PC-9 (cell line): ENCODE measurements at places on chromosomes 3 and 15. TPM values are rescaled to one million over a fixed set of nuclear protein-coding genes. Genes with fewer than 3 reads are reported as not detected.
A peak's percentile ranks its signal among the peaks of the same experiment; 100 is the strongest.

GRCh38 chr15:37291920-37292319, 191.6 kb upstream of the MEIS2 start:
- no peaks in the 10 kb centered on the region for H3K36me3 ChIP-seq
- no peak overlapping the region for H3K27ac ChIP-seq
- no peak overlapping the region for H3K4me3 ChIP-seq
- H3K27me3 ChIP-seq, result no peaks in the 10 kb centered on the region
- no peak for DNase-seq

- no peak for DNase-seq
- no peaks in the 10 kb centered on the region for H3K27me3 ChIP-seq
- peaks cover 24% of the 10 kb centered on the region; the same call in 1 of the 2 replicates for H3K4me1 ChIP-seq
- H3K27ac ChIP-seq, result no peak overlapping the region
- H3K4me3 ChIP-seq, result no peak overlapping the region
These were observed 5.4 kb downstream of the GDPGP1 start for GRCh38 chr15:90239371-90239770.

MNS1 gene
- total RNA-seq, result 9.7 and 16.2 TPM in 2 replicates

CGNL1 gene
- 0.31 and 0.50 TPM in 2 replicates for total RNA-seq

MASP1 gene
- total RNA-seq, result not detected in 2 replicates

GRCh38 chr15:55290528-55291057, 980 bp upstream of the RAB27A start:
- H3K4me3 ChIP-seq, result peak overlapping the region; percentile 94; the same call in 1 of the 2 replicates
- H3K27me3 ChIP-seq, result no peaks in the 10 kb centered on the region
- H3K27ac ChIP-seq, result no peak overlapping the region
- H3K4me1 ChIP-seq, result no peaks in the 10 kb centered on the region
- DNase-seq, result peak; percentile 52
- no peaks in the 10 kb centered on the region for H3K36me3 ChIP-seq

DNA sequence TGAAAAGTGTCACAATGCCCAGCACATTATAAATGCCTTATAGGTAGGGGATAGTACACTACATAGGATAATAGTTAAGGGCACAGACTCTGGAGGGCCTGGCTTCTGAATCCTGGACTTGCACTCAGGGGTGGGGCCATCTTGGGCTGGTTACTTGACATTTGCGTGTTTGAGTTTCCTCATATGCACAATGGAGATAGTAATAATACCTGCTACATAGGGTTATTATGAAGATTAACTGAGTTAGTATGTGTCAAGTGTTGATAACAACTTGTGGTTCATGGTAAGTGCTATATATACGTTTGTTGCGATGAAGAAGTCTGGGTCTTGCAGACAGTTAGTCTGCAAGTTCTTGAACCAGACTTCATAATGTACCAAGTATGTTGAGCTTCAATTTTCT, 37.0 kb downstream of the MITF start:
- H3K4me3 ChIP-seq, result no peak overlapping the region
- no peaks in the 10 kb centered on the region for H3K27me3 ChIP-seq
- H3K36me3 ChIP-seq, result no peaks in the 10 kb centered on the region

- H3K27ac ChIP-seq, result no peak overlapping the region
- H3K4me1 ChIP-seq, result no peaks in the 10 kb centered on the region
- no peak for DNase-seq
- H3K4me3 ChIP-seq, result no peak overlapping the region
- H3K27me3 ChIP-seq, result no peaks in the 10 kb centered on the region
These were observed 156.3 kb downstream of the KBTBD8 start for GRCh38 chr3:67154429-67154828.

DNA sequence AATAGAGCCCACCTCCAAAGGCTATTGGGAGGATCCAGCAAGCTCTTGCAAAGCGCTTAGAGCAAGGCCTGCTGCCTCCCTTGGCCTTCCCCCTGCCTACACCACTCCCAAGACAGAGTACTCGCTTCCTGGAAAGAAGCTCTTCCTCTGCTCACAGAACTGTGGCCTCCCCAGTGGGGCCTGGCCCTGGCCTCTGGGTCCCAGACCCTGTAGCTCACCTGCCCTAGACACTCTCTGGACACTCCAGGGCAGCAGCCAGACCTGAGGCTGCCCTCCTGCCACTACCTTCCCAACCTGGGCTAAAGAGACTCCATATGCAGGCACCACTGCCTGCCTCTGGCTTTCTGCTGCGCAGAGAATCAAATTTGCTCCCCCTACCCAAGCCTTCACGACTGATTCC, 49.9 kb downstream of the GRIP2 start:
- no peak for DNase-seq
- H3K27ac ChIP-seq, result peak overlapping the region; percentile 72
- peaks cover 11% of the 10 kb centered on the region; the same call in 1 of the 2 replicates for H3K36me3 ChIP-seq
- H3K27me3 ChIP-seq, result no peaks in the 10 kb centered on the region
- no peak overlapping the region for H3K4me3 ChIP-seq

SV2B gene
- total RNA-seq, result not detected in 2 replicates

DNA sequence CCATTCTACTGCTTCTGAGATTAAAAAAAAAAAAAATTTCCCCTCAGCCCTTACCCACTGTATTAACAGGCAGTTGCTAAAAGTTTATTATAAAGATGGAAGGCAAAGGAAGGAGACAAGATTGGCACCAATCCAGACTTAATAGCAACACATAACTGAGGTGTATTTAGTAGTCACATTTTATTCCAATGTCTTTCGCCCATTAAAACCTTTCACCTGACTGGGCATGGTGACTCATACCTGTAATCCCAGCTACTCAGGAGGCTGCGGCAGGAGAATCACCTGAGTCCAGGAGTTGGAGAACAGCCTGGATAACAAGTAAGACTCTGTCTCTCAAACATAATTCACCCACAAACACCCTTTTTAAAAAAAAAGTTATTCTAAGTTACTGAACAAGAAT, 4.4 kb downstream of the ACAP2 start:
- no peaks in the 10 kb centered on the region for H3K27me3 ChIP-seq
- H3K4me1 ChIP-seq, result peaks cover 43% of the 10 kb centered on the region
- no peaks in the 10 kb centered on the region for H3K36me3 ChIP-seq
- peak overlapping the region; percentile 58 for H3K27ac ChIP-seq
- H3K4me3 ChIP-seq, result 0 out of 2 replicates have a peak overlapping the region, but pooled peaks have one; percentile 14

DNA sequence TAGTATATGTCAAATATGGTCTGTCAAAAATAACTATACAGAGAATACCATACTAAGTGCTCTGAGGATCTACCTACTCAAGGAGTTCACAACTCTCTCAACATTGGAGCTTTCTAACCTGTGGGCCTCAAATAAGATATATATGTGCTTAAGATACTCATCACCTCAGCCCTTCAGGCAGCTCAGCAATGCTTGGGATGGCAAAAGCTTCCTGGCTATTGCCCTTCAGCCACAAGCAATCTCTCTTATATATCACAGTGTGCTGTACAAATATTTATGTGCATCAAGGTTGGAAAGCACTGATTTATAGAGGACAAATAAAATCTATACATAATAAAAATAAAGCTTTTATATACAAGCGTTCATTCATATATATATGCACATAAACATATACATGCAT, 40.3 kb downstream of the ICE2 start:
- H3K4me1 ChIP-seq, result no peaks in the 10 kb centered on the region
- H3K4me3 ChIP-seq, result no peak overlapping the region
- H3K27ac ChIP-seq, result no peak overlapping the region
- H3K27me3 ChIP-seq, result no peaks in the 10 kb centered on the region

DNA sequence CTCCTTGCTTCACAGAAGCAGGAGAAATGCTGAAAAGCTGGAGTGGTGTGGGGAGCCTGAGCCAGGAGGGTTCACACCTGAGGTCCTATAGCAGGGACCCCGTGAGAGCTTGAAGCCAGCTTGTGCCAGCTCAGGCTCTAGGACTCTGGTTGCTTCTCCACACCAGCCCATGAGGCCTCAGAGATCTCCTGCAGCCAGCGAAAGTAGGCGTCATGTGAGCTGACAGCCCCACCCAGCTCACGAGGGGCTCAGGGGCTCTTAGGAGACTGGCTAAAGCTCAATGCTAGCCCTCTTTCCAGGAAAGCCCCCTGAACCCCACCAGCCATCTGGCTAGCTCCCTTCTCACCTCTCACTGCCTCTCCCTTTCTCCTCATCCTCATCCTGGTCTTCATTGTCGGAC, 16.9 kb upstream of the CPEB1 start:
- H3K36me3 ChIP-seq, result no peaks in the 10 kb centered on the region
- DNase-seq, result no peak
- peaks cover 47% of the 10 kb centered on the region for H3K27me3 ChIP-seq

GRCh38 chr3:16770792-16771191, 114.0 kb upstream of the PLCL2 start:
- no peaks in the 10 kb centered on the region for H3K36me3 ChIP-seq
- no peaks in the 10 kb centered on the region for H3K27me3 ChIP-seq
- peaks cover 26% of the 10 kb centered on the region for H3K4me1 ChIP-seq
- DNase-seq, result no peak
- H3K27ac ChIP-seq, result no peak overlapping the region
- H3K4me3 ChIP-seq, result no peak overlapping the region

GRCh38 chr3:21795152-21795837, 44.3 kb upstream of the ZNF385D start:
- H3K36me3 ChIP-seq, result no peaks in the 10 kb centered on the region
- H3K27me3 ChIP-seq, result no peaks in the 10 kb centered on the region

CYP19A1 gene
- 0.94 TPM in 1 of 2 replicates, not detected in the other for total RNA-seq

EFHB gene
- total RNA-seq, result 1.5 and 2.8 TPM in 2 replicates

DNA sequence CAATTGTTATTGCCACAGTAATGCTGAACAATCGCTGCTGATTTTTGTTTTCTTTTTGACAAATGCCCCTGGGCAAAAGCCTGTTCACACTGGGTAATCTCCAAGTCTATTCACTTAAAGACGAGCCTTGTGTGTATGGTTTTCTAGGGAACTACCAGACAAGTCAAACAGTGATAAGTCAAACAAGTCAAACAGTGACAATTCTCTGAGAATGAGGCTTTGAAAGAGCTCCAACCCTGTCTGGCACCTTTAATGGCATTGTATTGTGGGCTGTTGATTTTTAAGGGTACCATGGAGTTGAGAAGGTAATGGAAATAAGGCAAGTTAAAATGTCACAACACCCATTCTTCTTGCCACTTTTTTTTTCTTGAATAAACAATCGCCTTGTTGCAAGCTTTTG, 59.4 kb upstream of the TMC3 start:
- H3K36me3 ChIP-seq, result no peaks in the 10 kb centered on the region
- H3K27me3 ChIP-seq, result peaks cover 3% of the 10 kb centered on the region; the same call in 1 of the 2 replicates
- no peaks in the 10 kb centered on the region for H3K4me1 ChIP-seq

NR2C2 gene
- total RNA-seq, result 43.4 and 44.1 TPM in 2 replicates

DNA sequence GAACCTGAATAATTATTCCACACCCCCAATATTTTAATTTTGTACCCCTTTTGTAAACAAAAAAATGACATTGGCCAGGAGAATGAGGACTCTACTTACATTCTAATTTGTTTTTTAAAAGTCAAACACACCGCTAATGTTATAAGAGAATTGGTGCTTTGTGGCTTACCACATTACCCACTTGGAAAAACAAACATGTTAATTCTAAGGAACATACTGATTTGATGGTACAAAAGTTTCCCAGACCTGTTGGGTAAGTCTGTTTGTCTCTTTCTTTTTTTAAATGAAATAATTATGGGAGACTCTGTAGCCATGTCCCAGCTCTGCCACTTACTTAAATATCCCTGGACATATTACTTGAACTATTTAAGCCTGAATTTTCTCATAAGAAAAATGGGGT, 352.5 kb upstream of the C2CD4B start:
- H3K27me3 ChIP-seq, result no peaks in the 10 kb centered on the region
- H3K4me3 ChIP-seq, result no peak overlapping the region
- no peak overlapping the region for H3K27ac ChIP-seq
- no peaks in the 10 kb centered on the region for H3K4me1 ChIP-seq

DNA sequence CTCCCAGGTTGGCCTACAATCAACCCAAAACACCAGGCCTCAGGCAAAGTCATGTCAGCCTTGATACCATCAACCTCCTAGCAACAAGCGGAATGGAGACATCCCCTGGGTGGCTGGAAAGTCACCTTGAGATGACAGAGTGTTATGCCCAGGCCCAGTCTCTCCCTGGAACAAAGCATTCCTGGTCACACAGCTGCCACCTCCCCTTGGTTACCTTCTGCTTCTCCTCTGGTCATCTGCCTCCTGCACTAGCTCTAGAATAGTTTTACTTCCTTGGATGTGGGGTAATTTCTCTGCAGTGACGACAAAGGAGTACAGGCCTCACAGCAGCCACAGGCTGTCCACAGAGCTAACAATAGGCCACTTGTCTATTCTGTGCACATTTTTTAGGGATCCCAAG, 114.9 kb downstream of the RFTN1 start:
- no peaks in the 10 kb centered on the region for H3K36me3 ChIP-seq
- no peak overlapping the region for H3K27ac ChIP-seq
- H3K4me1 ChIP-seq, result no peaks in the 10 kb centered on the region
- H3K27me3 ChIP-seq, result no peaks in the 10 kb centered on the region

GRCh38 chr3:16869261-16870005, 15.3 kb upstream of the PLCL2 start:
- H3K36me3 ChIP-seq, result no peaks in the 10 kb centered on the region
- H3K4me3 ChIP-seq, result no peak overlapping the region
- H3K27ac ChIP-seq, result no peak overlapping the region
- H3K4me1 ChIP-seq, result 0 out of 2 replicates have a peak, but pooled peaks cover 9% of the 10 kb centered on the region
- no peaks in the 10 kb centered on the region for H3K27me3 ChIP-seq

- DNase-seq, result no peak
- H3K27me3 ChIP-seq, result no peaks in the 10 kb centered on the region
- H3K4me1 ChIP-seq, result no peaks in the 10 kb centered on the region
- no peak overlapping the region for H3K4me3 ChIP-seq
- no peak overlapping the region for H3K27ac ChIP-seq
These were observed 192.9 kb upstream of the SLITRK3 start for GRCh38 chr3:165389064-165389463.

GRCh38 chr15:98896802-98897732, 110.5 kb downstream of the PGPEP1L start:
- peak overlapping the region; percentile 10; the same call in 1 of the 2 replicates for H3K4me3 ChIP-seq
- DNase-seq, result peak; percentile 52
- H3K36me3 ChIP-seq, result no peaks in the 10 kb centered on the region
- no peaks in the 10 kb centered on the region for H3K27me3 ChIP-seq

PLA1A gene
- total RNA-seq, result not detected in 2 replicates

PLOD2 gene
- 27.4 and 30.3 TPM in 2 replicates for total RNA-seq

PATL2 gene
- 0.61 and 2.0 TPM in 2 replicates for total RNA-seq
